Stimulated activated CD4-positive, alpha-beta T cell treated with anti-CD3 and anti-CD28 coated beads, Interleukin-12 subunit alpha, Interleukin-12 subunit beta, amount 100 ng/mL, for 4 hours (primary cell): ENCODE measurements at places on chromosomes 13 and 19.

- DNase-seq: no peak
These were observed 439 bp downstream of the DZIP1 start for GRCh38 chr13:95643936-95644598.

GRCh38 chr19:40941481-40942219 lies 49.4 kb upstream of the CYP2B6 start:
- no peak for DNase-seq

GRCh38 chr13:75356421-75356820 lies 125.5 kb downstream of the TBC1D4 start:
- no peak for DNase-seq

GRCh38 chr13:107113387-107113786 lies 545.5 kb upstream of the ARGLU1 start:
- DNase-seq: no peak

DNA sequence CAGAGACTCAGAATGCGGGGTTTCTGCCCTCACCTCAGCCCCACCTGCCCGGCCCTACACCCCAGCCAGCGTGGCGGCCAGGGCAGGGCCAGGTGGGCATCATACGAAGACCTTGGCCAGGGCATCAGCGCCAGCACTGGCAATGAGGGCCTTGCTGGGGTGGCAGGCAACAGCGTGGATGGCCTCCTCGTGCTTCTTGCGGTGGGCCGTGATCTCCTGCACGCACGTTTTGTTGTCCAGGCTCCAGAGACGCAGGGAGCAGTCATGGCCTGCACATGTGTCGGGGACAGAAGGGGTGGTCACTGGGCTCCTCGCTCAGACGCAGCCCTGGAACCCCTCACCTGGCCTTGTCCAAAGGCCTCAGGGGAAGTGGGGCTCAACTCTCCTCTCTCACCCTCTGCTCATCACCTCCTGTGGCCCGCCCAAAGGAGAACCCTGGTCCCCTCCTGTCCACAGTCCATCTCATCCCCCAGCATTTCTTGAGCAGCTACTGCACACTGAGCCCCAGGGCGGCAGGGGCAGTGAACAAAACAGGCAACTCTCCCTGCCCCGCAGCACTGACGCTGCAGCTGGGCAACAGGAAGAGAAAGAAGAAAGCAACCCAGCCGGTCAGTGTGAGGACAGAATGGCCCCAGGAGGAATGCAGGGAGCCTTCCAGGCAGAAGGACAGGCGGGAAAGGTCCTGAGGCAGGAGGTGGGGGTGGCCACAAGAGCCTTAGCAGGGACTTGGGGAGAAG lies 3.8 kb upstream of the PRKD2 start:
- DNase-seq: no peak

DNA sequence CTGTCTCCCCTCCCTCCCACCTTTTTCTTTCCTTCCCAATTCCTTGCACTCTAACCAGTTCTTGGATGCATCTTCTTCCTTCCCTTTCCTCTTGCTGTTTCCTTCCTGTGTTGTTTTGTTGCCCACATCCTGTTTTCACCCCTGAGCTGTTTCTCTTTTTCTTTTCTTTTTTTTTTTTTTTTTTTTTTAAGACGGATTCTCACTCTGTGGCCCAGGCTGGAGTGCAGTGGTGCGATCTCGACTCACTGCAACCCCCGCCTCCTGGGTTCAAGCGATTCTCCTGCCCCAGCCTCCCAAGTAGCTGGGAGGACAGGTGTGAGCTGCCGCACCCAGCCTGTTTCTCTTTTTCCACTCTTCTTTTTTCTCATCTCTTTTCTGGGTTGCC lies 6.9 kb downstream of the MYADM start:
- DNase-seq: no peak

DNA sequence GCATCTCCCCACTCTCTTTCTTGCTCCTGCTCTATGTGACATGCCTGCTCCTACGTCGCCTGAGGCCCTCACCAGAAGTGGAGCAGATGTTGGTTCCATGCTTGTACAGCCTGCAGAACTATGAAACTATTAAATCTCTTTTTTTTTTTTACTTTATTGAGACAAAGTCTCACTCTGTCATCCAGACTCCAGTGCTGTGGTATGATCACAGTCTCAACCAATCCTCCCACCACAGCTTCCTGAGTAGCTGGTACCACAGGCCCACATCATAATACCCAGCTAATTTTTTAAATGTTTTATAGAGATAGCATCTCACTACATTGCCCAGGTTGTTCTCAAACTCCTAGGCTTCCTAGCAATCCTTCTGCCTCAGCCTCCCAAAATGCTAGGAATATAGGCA lies 1067.7 kb downstream of the PCDH9 start:
- no peak for DNase-seq

DNA sequence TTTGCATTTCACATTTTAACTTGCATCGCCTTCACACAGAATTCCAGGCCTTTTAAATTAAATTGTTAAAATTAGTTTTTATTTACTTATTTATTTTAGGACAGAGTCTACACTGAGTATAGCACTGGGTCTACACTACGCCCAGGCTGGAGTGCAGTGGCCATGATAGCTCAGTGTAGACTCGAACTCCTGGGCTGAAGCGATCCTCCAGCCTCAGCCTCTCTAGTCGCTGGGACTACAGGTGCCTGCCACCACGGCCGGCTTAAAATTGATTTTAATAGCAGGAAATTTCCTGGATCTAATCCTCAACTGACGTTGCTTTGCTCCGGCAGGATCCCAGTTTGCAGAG lies 301 bp upstream of the ZNF610 start:
- no peak for DNase-seq

GRCh38 chr19:41999071-41999877 lies 5.2 kb upstream of the ATP1A3 start:
- DNase-seq: no peak
